Endothelial cell (in vitro differentiated cells): ENCODE measurements at places on chromosomes 7 and 10. TPM values are rescaled to one million over a fixed set of nuclear protein-coding genes. Genes with fewer than 3 reads are reported as not detected.

TAX1BP1 gene
- total RNA-seq = 124 TPM

BTBD16 gene
- 0.23 TPM for total RNA-seq

TMEM213 gene
- total RNA-seq = not detected

INHBA gene
- total RNA-seq = 0.08 TPM

SUN3 gene
- total RNA-seq = not detected

RALA gene
- total RNA-seq = 202 TPM

HOGA1 gene
- 0.85 TPM for total RNA-seq

CNPY1 gene
- total RNA-seq = not detected

TAS2R5 gene
- total RNA-seq = 1.9 TPM

CLDN3 gene
- 0.36 TPM for total RNA-seq

NKX1-2 gene
- 0.77 TPM for total RNA-seq

ABHD11 gene
- 16.4 TPM for total RNA-seq

PKD2L1 gene
- total RNA-seq = 0.44 TPM

GIMAP4 gene
- 6.4 TPM for total RNA-seq

ZNF511 gene
- total RNA-seq = 18.6 TPM

EN2 gene
- total RNA-seq = 2.1 TPM

TMEM225B gene
- 0.46 TPM for total RNA-seq

CYP3A7 gene
- 0.18 TPM for total RNA-seq

PLXNA4 gene
- 3.5 TPM for total RNA-seq

MSMB gene
- total RNA-seq = not detected

VGF gene
- 0.77 TPM for total RNA-seq

CHAT gene
- total RNA-seq = 0.23 TPM

UPK3BL1 gene
- 17.4 TPM for total RNA-seq

HIP1 gene
- total RNA-seq = 49.3 TPM

CDNF gene
- total RNA-seq = 1.9 TPM

SBDS gene
- 53.5 TPM for total RNA-seq

MRLN gene
- not detected for total RNA-seq

ARHGAP22 gene
- 1.9 TPM for total RNA-seq

OPN4 gene
- not detected for total RNA-seq

ANTXRL gene
- total RNA-seq = not detected

ZNF679 gene
- total RNA-seq = not detected

GHRHR gene
- 7.5 TPM for total RNA-seq
